Non-pigmented ciliary epithelial cell (primary cell): ENCODE measurements at places on chromosomes 5 and 9.

GRCh38 chr9:134551644-134552348 is 89.8 kb upstream of the COL5A1 start:
- DNase-seq, result no peak

DNA sequence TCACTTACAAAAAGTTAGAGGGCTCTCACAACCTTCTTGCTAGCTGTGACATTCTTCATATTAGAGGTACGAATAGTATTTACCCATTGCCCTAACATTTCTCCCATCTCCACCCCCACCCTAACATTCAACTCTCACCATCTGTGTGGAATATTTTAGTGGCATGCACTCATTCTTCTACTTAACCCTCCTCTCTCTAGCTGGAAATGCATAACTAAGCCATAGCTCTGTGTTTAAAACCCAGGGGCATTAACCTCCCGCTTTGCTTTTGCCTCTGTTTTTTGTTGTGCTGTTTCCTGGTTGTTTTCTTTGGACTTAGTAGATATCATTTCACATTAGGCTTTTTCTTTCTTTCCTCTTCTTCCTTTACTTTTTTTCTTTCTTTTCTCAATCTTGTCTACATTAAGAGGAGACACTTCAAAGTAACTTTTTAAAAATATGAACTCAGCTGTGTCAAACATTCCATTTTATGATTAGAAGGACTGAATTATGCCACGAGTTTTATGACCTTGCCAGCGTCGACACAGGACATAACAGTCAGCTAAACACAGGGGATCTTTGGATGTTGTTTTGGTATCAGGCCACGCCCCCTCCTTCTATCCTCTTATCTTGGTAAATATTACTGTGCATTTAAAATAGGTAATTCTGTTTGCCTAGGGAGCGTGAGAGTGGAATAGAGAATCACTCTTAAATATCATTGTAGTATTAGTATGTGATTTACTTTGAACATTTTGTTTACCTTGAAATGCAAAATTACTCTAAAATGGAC is 236.0 kb downstream of the CD180 start:
- DNase-seq, result no peak

DNA sequence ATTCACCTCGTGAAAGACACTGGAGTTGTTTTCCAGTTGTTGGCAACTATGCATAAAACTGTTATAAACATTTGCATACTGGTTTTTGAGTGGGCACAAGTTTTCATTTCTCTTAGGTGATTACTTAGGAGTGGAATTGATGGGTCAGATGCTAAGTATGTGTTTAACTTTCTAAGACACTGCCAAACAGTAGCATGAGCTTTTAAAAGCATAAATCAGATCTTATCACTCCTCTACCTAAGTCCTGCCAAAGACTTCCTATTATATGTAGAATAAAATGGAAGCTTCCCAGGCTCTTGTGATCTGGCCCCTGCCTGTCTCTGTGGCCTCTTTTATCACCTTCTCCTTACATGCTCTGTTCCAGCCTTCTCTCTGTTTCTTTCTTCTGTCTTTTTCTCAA is 72.6 kb downstream of the SH3RF2 start:
- DNase-seq, result no peak

DNA sequence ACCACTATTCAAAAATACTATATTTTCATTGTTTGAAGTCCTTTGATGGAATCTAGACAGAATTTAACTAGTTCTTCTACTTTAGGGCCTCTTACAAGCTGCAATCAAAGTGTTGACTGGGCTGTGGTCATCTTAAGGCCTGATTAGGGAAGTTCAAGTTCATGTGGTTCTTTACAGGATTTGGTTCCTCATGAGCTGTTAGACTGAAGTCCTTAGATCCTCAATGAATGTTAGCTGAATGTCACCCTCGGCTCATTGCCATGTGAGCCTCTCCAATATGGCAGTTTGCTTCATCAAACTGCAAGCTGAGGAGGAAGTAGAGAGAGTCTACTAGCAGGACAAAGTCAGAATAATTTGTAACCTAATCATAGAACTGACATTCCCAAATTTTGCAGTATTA is 135.1 kb downstream of the CSNK1G3 start:
- DNase-seq, result no peak

DNA sequence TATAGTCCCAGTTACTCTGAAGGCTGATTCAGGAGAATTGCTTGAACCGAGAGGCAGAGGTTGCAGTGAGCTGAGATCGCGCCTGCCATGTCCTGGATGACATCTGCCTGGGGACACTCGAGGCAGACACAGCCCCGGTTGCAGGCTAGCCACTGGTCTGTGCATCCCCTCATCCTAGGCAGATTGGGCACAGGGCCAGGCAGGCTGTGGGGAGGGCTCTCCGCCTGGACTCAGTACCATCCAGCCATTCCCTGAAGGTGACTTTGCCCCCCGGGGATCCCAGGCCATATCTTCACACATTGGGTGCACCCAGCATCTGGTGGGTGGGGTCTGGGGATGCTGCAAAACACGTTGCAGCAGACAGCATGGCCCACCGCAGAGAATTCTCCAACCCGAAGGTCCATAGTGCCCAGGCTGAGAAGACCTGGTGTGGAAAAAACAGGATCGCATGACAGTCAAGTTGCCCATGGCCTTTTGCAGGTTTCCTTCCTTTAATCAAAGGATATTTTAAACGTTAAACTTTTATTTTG is 50.9 kb upstream of the SUSD3 start:
- no peak for DNase-seq

- peak; percentile 87 for DNase-seq
Measured at GRCh38 chr5:132260714-132261551, 3.4 kb downstream of the PDLIM4 start.

DNA sequence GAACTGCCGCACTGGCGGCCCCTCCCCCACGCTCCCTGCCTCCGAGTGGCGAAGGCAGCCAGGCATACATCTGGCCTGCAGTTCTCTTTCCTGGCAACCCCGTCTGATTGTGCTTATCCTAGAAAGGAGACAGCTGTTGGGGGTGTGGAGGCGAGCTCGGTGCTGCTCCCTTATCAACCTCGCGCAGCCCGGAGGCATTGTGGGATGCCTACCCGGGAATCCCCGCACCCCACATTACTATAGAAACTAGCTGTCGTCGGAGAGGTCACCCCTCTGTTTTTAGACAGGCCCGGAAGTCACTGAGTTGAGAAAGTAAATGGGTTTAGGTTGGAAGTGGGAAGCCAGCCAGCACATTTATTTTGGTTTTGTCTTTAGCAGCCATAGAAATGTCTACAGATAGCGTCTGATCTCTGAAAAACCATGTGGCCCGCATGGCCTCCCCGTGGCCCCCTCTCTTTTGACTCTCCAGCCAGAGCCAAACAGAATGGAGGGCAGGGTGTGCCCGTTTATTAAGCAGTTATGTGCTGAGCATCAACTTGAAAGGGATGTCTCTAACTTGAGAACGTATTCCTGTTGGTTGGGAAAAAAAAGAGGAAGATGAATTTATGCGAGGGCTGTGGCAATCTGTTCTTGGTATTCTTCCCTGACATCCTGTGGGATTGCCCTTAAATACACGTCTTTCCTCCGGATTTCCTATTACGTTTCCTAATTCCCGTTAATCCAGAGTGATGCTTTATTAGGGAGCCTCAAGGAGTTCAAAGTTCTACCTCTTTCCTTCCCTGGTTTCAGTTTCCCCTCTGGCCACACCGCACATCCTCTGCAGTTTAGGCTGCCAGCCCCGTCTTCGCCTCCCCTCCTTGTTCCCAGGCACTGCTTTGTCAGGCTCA is 3.9 kb downstream of the STC2 start:
- no peak for DNase-seq

DNA sequence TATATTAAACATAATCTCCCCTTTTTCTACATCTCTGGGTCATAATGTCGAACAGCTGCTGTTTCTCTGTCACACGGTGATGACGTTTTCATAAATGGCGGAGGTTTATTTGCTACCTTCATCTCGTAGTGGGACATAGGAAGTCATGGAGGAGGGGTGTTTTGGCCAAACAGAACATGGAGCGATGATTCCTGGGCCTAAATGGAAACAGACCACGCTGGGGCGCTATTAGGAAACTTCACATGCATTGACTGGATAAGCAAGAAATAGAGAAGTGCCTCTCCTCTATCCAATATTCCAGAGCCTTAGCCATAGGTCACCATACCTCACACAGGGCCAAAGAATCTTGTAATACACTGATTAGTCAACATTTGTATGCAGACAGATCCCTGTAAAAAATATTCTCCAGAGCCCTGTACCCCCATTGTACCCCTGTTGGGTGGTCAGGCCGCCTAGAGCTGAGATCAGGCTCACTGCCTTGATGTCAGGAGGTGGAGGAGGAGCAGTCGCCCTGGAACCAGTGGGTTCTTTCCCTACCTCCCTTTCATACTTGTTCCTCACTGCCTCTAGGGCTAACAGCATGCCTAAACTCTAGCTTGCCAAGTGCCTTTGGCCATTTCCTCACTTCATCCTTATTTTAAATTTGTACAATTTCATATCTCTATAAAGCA is 77.8 kb upstream of the SPIN1 start:
- DNase-seq, result no peak
